ENCODE measurements at places on chromosomes 4 and X.
A peak's percentile ranks its signal among the peaks of the same experiment; 100 is the strongest.

DNA sequence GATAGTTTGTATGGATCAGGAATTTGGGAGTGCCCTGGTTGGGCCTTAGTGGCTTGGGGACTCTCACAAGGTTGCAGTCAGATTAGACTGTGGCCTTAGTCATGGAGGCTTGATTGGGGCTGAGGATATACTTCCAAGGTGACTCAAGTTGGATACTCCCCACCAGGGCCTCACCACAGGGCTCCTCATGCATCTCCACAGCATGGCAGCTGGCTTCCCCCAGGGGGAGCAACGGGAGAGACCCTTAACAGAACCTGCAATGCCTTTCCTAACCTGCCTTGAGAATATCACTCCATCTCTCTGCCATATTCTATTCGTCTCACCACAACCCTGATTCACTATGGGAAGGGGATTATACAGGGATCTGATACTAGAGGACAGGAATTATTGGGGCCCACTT lies 161.9 kb downstream of the RELL1 start:
- no peak for DNase-seq

- no peak for DNase-seq
Measured at GRCh38 chrX:76420237-76420636, 7.3 kb upstream of the MAGEE1 start.

DNA sequence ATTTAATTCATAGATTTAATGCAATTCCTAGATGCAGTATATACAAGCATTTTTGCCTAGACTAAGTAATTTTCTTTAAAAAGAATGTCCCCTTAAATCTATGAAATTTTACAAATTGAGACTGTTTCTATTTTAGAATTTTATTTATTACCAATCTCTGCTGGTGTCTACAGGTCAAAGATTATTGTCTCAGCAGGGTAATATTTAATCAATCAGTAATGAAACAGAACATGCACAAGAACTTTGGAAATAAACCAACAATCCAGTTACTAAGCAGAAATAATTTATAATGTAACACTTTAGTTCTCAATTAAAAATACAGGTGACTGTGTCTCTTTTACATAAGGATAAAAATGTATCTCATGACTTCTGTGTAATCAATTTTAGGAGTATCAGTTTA lies 266.2 kb downstream of the PPP3CA start:
- DNase-seq = no peak

- no peak for DNase-seq
Measured at GRCh38 chr4:6912441-6912840, 2.8 kb downstream of the TBC1D14 start.

DNA sequence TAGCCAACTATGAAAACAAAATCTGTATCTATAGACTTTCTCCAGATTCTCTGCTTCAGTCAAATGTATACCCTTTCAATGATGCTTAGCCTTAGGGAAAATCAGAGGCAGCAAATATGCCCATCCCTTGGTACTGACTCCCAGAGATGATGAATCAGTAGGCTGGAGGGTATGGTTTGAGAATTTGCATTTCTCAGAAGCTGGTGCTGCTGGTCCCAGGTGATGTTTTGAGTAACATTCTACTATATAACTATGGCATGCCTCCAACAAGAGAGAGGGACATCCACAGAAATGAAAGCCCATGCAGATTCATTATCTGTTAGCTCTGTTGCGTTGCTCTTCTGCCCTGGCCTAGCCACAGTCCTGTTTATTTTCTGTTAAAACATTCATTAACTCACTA lies 13.6 kb downstream of the TNIP3 start:
- no peak for DNase-seq

DNA sequence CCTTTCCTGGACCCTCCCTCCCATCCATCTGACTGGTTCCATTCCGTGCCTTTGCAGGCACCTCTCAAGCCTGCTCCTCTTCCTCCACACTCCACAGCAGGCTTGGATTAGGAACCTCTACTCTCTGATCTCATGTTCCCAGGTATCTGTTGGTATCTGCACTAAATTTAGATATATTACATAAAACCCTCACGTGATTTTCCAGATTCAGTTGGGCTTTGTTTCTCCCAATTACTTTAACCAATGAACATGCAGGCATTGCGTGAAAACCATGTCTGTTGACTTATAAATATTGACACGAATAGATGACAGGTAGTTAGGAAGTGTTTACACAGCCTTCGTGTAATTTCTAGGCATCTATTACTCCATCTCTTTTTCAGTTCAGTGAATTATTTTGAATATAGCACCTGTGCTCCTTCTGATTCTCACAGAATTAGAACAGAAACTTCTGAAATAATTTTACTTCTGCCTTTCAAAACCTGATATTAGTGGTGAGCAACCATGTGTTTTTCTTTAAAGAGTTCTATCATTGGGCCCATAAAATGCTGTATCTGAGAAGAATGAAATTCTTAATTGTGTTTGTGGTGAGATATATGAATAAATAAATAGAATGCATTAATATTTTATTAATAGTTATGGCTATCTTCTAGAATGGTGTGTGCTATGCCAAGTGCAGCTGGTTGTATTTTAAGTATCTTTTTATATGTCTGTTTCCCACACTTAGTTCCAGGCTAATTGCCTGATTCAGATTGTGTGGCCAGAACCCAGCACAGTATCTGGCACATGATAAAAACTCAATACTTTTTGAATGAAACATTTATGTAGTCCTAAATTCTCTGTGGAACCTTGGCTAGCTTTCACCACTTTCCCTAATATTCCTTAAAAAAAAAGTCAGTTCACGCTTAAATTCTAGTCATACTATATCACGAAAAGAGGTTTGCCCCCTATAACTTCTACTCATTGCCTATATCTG lies 304.8 kb downstream of the QDPR start:
- DNase-seq = no peak

GRCh38 chr4:168528131-168528949 lies 31.5 kb downstream of the PALLD start:
- no peak for DNase-seq

DNA sequence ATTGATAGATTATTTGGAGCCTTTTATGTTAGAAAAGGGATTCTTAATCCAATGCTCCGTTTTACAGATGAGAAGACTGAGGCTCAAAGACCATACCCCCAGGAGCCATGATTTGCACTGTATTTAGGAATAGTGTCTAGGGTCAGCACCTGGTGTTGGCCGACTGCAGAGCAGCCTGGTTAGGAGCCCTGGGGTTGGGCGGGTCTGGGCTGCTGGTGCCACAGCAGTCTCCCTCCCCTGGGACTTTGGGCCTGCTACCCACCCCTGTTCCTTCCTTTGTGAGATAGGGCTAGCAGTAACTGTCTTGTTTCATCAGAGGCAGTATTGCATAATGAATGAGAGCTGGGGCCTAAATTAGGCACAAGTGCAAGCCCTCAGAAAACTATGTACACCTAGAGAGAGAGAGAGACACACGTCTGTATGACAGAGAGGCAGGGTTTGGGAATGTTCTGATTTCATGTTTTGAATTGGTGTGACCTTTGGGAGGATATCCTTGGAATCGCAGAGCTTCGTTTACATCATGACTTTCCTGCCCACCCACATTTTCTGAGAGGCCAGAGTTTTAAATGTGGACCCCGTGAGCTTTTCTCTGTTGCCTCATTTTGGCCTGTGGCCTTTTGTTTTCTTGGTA lies 111.7 kb downstream of the PTTG2 start:
- no peak for DNase-seq

- no peak for DNase-seq
Measured at GRCh38 chr4:157231525-157231924, 11.0 kb downstream of the GRIA2 start.

DNA sequence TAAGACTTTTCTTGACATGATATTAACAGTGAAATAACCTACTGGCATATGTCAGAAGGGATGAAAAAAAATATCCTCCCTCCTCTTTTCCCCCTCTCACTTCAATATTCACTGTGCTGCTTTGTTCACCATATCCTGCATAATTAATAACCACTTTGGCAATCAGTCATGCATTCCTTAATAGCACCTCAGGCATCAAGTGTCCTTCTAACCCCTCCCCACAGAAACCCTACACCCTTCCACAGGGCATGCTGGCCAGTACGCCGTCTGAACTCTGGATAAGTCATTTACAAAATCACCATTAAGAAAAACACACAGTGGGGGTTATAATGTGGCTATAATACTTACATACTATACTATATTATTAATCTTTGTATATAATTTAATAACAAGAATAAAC lies 165.9 kb downstream of the PDGFC start:
- DNase-seq = no peak

DNA sequence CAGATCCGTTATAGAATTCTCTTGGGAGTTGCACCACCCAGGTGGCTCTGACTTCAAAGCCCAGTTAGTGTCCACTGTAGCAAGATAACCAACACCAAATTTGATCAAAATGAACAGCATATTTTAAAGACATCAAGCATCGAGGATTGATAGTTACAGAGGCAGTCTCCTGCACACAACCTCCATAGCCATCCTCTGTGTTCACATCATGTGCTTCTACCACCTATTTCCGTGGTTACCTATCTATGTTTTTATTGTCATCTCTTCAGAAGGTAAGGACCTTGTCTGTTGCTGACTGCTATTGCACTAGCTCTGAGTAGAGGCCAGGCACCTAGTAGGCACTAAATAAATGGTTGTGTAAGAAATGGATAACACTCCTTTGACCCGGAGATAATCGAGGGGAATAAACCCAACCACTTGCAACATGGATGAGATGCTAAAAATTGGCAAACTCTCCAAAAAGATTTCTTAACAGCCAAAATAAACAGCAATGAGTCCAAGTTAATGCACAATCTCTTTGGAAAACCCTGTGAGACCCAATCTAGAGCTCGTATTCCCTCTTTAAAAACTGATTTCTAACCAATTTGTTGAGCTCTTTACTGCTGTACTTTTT lies 14.7 kb upstream of the C1QTNF7 start:
- DNase-seq = no peak

DNA sequence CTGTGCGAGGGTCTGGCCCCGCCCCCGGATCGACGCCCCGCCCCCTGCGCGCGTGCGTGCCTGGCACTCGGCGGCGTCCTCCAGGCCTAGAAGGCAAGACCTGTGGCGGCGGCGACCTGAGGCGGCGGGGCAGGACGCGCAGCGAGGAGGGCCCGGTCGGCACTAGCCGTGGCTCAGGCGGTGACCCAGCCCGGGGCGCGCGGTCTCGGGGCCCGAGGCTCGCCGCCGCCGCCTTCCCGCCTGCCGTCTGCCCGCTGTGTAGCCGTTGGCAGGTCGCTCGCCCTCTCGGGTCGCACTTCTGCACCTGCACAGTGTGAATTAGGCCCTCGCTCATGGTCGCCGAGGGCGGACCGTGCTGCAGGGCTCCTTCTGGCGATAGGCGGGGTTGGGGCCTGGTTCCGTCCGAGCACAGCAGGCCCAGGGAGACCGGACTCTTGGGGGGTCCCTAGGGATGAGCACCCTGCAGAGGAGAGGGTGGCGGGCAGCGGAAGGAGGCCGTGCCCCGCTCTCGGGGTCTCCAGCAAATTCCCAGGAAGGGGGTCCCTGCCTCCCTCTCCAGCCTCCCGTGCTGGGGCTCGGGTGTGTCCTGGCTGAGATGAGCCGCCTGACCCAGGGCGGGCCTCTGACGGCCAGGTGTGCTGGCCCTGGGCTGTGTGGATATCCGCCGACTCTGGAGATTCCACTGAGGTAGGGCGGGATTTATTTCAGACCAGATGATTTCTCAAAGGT lies 557 bp upstream of the FAM53A start:
- DNase-seq = peak; percentile 58

DNA sequence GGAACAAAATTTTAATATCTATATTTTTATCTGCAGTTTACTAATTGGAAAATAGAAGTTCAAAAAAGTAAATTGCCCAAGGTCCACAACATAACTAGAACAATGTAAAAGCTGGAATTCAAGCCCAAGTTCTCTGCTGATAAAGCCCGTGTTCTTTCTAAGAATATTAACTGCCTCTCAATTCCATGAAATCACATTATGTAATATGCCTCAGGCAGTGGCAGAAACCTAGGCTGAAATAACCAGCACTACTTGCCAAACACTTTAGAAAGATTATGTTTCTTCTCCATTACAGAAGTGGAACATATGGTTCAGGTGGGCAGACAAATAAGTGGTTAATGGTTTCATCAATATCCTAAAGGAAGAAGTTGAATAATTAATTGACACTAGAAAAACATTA lies 56.7 kb upstream of the ADGRL3 start:
- no peak for DNase-seq

- peak; percentile 80 for DNase-seq
Measured at GRCh38 chr4:30720021-30720660, at the start of gene PCDH7. TSS of gene PCDH7 (plus strand) at chr4:30720369. CDS start at chr4:30721423, 1,054 bp downstream.

- DNase-seq = no peak
Measured at GRCh38 chr4:6851962-6852361, 57.7 kb upstream of the TBC1D14 start.

DNA sequence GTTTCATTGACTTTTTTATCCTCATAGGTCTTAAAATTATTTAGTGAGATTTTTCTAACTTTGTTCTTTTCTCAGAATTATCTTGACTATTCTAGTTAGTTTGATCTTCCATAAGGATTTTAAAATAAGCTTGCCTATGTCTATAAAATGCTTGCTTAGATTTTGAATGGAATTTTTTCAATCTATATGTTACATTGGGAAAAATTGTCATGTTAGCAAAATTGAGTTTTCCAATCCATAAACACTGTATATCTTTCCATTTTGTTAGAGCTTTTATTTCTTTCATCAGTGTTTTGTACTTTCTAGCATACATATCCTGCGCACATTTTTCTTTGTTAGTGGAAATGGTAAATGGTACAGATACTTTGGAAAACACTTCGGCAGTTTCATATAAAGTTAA lies 312.9 kb downstream of the PDHA2 start:
- no peak for DNase-seq

- DNase-seq = no peak
Measured at GRCh38 chr4:15894921-15895916, 43.3 kb downstream of the FGFBP1 start.

DNA sequence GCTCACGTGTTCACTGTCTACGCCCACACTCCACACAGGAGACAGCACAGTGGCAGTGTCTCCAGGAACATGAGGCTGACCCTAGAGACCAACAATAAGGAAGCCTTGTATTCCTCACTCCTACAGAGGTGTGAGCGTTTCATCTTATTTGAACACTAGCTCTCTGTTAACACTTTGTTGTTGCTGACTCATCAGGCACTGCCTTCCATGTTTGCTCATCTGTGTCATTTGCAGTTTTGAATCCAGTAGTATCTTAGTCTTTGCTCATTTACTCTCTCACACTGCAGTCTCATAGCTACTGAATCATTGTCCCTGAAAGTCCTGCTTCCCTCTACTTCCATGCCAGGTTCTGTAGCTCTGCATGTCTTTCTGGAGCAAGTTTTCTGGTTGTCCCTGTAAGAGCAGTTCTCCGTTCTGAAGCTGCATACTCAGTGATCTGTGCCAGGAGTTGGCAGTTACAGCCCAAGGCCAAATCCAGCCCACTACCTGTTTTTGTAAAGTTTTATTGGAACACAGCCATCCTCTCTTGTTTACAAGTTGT lies 80.3 kb upstream of the DCLK2 start:
- no peak for DNase-seq

GRCh38 chr4:40307627-40308497 lies 27.3 kb upstream of the CHRNA9 start:
- no peak for DNase-seq
